ENCODE measurements at places on chromosomes 6 and 20. TPM values are rescaled to one million over a fixed set of nuclear protein-coding genes. Genes with fewer than 3 reads are reported as not detected.

The NMBR gene
- not detected for total RNA-seq

The C20orf144 gene
- total RNA-seq = under 0.01 TPM

The RIPPLY2 gene
- total RNA-seq = not detected

The CLPSL2 gene
- total RNA-seq = not detected

The IL17F gene
- total RNA-seq = under 0.01 TPM

The CLDN20 gene
- total RNA-seq = not detected

The OR12D1 gene
- not detected for total RNA-seq

DNA sequence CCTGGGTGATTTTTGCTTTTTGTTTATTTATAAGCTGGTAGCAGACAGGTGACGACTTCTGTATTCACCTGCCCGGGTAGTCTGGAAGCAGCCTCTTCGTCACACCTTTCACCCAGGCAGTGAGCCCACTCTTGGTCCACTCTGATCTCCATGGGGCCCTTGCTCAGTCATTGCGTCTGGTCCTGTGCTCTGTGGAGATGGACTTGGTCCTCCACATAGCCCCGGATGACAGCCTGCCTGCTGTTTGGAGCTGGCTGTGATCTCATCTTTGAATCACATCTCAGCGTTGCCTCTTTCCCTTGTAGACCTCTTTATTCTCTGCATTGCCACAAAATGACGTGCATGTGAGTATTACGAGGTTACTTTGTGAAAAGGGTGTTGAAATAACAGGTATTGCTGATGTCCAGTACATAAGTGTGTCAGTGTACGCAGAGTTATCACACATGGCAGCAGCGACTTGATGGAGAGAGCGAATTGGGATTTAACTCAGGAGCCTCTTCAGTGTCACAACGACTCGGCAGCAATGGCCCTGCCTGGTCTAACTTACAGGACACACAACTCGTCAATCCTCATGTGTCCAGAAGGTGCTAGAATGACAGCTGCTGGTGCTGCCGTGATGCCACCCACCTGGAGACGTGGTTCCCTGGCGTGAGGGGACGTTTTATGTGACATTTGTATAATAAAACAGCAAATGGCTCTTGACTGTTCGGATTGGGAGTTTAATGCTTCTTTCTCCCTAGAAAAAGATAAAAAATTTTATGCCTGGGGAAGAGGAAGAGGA lies 24.2 kb upstream of the FRMD1 start:
- DNase-seq = no peak

DNA sequence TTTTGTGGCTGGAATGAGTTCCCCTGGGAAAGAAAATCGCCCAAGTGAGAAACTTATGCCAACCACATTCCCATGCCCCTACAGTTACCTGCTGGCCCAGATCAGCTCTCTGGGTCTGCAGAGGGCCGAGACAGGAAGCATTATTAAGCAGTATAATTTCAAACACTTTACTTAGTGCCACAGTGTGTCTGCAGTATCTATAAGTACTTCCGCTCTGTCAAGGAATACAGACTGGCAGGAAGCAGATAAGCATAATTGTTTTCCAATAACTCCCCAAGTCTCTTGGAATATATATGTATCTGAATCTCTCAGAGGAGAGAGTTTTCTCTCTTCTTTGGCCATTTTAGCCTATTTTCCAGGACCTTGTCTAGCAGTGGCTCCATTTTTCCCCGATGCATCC lies 24.9 kb downstream of the SAYSD1 start:
- no peak for DNase-seq

GRCh38 chr6:168583821-168584220 lies 142.8 kb downstream of the SMOC2 start:
- DNase-seq = no peak

GRCh38 chr20:38126146-38126921 lies 38.7 kb downstream of the TGM2 start:
- DNase-seq = peak; percentile 71

DNA sequence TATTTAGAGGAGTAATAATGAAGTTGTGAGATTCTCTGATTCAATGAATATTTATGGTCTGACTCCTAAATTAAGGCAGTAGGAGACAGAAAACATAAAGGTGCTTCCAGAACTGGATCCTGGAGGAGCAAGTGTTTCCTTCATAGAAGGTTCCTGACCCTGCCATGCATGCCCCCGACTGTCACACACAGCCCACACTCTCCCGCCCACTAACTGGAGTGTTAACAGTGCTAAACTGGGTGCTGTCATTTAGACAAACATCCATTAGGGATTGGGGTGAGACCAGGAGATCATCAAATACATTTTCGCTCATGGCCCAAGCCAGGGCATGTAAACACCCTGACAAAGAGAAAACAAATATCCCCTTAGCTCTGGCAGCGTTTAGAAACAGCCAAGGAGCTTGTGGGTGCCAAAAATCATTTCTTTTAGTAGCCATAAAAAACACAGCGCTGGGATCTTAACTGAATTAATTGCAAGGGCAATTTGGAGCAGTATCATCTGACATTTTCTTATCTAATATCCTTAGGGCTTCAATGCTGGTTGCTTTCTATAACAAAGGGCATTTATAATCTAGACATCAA lies 46.8 kb downstream of the INSM1 start:
- DNase-seq = no peak

- no peak for DNase-seq
These were observed 273.1 kb downstream of the HAO1 start for GRCh38 chr20:7667194-7667593.

DNA sequence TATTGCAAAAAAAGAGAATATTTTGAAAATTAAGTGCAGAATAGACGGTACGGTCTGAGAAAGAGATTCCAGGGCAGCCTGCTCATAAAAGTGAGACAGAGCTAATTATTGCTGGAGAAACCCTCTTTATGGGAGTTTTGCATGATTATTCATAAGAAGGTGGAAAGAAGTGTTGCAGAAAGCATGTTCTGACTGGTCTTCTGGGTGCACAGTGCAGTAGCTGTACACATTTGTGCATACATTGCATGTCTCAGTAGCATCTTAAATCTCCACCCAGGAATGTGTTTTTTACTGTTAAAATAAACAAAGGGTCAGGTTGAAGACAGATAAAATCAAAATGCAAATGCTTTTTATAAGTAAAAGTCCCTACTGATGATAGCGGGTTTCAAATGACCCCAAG lies 1813.6 kb upstream of the DEFB115 start:
- DNase-seq = no peak

DNA sequence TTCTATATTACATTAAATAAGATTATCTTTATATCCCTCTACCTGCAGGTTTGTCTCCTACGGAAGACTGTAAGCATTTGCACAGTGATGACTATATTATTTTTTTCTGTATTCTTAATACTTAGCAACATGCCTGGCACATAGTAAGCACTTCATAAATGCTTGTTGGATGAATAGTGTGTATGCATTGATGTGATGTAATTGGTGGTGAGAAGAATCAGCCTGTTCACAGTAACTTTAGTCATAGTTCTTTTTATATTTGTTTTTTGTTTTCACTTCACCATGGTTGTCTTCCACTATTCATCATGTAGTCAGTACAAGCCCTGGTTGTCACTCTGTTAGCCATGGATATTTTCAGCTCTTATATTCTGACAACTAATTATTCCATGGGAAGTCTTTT lies 184.0 kb upstream of the FLRT3 start:
- no peak for DNase-seq

DNA sequence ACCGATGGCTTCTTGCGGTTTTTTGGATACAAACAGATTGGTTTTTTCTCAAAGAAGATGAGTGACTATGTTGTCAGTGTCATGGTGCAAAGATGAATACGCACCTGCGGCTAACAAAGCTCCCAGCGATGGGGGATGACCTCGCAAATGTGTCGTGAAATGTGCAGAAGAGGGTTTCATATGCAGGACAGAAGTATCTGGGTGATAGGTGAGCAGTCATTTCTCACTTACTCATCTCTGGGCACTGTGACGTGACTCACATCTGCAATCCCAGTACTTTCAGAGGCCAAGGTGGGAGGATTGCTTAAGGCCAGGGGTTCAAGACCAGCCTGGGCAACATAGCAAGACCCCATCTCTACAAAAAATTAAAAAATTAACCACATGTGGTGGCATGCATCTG lies 216.3 kb downstream of the ERMARD start:
- no peak for DNase-seq
